ENCODE measurements at places on chromosomes 6 and 20. TPM values are rescaled to one million over a fixed set of nuclear protein-coding genes. Genes with fewer than 3 reads are reported as not detected.

DNA sequence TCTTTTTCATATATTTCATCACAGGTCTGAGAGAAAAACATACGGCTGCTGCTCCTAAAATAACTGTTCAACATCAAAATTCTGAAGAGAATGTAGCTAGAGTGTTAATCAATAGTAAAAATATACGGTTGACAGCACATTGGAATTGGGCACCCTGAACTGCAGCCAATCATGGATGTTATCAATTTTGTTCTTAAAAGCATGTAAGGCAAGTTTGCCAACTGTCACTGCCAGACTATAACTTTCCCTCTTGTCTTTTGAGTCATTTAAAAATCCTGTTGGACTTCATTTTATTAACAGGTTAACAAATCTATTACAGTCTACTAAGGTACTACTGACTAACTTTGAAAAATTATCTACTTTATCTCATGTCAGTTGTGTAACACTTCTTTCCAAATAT is 592.8 kb downstream of the HACE1 start:
- no peak for DNase-seq

DNA sequence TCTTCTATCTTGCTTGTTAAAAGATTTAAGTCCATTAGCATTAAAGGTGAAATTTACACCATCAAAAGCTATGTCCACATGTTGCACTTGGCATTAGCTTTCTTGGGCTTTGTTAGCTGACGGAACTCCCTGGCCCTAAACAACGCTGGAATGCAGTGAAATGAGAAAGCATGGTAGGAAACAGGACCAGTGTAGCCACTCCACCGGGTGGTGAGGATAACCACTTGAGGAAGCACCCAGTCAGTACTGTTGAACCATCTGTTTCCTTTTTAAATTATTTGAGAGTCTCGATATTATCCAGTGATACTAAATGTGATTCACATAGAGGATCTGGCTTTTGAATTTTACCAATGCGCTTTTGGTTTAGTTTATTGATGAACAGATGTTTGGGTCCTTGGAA is 374.9 kb upstream of the NOX3 start:
- DNase-seq = no peak

- DNase-seq = no peak
Observed at GRCh38 chr6:165227644-165228329, 81.6 kb downstream of the C6orf118 start.

DNA sequence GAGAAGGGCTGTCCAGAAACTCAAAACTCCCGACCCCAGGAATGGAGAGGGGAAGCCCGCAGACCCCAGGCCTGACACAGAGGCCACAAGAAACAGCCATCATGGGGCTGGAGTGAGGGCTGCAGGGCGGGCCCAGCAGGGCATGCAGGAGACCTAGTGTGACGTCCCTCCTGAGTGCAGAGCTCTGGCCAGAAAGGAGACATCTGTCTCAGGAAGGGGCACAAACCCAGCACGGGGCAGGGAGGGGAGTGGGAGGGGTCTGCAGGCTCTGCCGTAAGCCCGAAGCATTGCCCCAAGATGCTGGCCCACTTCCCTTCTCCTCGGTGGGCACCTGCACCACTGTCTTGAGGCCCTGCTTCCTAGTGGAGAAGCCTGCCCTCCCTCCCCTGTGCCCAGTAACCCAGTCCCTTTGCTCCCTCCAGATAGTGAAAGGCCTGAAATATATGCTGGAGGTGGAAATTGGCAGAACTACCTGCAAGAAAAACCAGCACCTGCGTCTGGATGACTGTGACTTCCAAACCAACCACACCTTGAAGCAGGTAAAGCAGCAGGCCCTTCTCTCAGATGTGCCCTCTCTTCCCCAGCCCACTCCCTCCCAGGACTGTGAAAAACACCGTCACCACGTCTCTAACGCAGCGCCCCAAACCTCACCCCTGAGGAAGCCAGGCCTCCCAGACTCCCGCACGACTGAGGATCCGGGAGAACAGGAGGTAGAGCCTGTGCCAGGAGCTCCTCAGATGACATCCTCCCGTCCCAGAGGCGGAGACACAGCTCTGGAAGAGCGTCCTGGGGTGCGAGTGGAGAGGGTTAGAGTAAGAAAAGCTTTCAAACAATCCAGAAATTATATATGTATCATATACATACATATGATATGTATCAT is 9.7 kb downstream of the CST7 start:
- no peak for DNase-seq

DNA sequence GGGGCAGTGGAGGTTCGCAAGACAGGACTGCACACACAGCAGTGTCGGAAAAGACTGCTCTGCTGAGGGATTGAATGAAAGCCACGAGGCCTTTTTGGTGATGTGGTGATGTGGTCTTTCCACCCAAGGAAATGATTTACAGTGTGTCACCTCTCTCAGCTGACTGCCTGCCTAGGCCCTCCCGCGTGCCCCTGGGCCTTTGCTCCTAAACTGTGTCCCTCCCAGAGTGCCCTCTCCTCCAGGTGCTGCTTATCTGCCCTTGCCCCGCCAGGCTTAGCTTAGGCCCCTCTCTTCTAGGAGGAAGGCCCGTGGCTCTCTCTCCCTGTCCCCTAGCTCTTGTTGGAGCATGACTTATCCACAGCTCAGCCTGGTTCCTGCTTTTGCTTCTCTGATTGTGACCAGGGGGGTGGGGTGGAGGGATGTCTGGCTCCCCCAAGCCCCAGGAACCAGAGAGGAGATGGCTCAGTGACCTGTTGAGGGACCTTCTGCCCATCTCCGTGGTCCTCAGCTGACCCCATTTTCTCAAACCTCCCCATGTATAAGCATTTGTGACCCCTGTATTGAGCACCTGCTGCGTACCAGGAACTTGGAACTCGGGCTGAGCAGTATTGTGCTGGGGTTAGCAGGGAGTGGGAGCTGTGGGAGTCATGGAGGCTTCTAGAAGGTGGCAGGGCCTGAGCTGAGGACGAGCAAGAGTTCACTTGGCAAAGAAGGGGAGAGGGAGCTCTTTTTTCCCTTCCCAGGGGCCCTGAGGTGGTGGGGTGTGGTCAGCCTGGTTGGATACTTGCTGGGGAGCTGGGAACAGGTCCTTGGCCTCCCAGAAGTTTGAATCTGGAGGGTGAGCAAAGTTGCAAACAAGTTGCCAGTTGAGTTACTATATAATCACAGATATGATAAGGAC is 2.2 kb downstream of the SRC start:
- DNase-seq = no peak

DNA sequence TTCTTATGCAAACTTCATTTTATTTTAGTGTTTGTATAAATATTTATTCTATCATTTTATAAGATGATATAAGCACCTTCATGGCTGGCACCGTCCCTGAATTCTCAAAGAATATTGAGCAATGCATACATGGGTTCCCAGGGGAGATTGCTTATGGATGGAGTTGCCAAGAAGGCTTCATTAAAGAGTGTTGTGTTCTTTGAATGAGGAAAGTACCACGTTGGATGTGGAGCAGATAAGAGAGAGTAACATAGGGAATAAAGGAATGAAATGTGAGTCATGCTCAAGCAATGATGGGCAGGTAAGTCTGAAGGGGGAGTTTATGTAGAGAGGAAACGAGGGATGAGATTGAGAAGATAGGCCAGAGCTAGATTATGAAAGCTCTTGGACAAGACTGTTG is 10.3 kb downstream of the DSE start:
- no peak for DNase-seq

DNA sequence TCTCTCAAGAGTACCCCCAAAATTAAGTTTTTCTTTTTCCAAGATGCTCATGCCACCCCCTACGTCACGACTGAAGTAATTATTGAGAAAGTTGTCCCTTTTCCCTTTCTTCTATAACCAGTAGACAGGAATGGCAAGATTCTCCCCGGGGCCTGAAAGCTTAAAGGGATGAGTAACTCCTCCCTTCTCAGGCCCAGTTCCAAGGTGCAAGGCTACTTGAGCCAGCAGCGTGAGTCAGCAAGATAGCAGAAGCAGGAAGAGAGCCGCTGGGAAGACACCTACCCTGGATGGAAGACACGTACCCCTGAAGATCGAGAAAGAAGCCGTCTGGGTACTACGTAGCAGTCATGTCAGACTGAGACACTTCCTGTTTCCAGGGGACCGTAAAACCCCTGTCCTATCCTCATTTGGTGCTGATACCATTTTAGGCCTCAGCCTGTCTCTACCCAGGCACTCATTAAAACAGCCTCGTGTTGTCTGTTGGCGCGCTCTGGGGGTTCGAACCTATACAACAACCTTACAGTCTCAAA is 241.0 kb downstream of the ADGRG6 start:
- no peak for DNase-seq

- no peak for DNase-seq
Observed at GRCh38 chr20:61742097-61742825, 323.4 kb downstream of the TAF4 start.

DNA sequence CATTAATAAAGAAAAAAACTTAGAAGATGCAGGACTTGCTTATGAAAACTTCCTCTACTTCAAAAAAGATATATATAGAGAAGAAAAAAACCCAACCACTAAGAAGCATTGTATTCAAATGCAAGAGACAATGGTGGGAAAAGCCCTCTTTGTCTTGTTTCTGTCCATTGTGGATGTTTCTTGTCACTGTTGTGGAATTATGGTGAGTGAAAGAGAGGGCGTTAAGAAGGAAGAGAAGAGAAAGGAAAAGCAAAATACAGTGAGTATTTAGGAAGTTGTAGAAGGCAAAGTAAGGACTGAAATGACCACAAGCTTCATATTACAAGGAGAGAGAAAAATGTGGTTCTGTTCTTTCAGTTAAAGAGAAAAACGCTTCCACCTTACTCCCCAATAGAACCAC is 14.1 kb upstream of the THBD start:
- DNase-seq = no peak

GRCh38 chr6:83921315-83921714 is 61.8 kb downstream of the CYB5R4 start:
- no peak for DNase-seq

- no peak for DNase-seq
Observed at GRCh38 chr6:56766806-56767178, 124.1 kb upstream of the DST start.

- DNase-seq = no peak
Observed at GRCh38 chr6:167998215-167998614, 744 bp downstream of the KIF25 start.

DNA sequence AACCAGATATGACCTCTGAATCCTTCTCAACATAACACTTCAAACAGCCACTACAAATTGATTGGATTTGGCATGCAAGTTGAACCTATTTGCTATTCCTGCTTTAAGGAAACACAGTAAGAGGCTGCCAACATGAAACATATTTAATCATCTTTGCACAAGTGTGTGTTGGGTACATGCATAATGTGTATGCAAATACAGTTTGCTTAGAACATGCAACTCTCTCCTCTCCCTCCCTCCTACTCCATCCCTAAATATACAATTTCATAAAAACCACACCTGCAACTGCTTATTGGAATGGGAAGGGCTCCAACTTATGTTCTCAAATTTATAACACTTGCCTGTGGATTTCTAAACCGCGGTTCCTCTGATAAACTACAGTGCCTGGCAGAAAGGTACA is 71.5 kb downstream of the CD83 start:
- no peak for DNase-seq

- DNase-seq = no peak
Observed at GRCh38 chr20:20747298-20747697, 34.9 kb upstream of the RALGAPA2 start.

DNA sequence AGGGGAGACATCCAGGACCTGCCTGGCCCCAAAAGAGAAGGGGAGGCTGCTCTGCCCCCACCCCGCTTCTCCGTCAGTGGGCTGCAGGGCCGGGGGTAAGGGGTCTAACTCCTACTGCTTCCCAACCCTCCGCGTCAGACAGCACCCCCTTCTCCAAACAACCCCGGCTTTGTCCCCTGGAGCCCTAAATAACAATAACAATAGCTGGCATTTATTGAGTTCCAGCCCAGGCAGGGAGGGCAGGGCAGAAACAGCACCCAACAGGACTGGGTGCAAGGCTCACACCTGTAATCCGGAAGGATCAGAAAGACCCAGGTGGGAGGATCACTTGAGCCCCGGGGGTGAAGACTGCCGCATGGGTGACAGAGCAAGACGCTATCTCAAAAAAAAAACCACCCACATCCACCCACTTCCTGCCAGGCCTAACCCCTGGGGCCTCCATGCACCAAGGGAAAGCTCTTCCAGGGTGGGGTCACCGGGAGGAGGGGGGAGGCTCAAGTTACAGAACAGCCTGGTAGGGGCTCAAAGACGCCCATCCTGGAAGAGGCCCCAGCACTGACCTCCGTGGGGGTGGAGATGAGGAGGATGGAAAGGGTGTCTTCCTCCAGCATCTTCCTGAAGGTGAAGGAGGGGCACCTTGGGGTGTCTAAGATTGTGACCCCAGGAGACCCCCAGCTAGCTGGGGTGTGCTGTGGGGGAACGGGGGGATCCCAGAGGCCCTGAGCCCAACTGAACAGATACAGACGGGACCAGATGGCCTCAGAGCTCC is 1.3 kb upstream of the FNDC11 start:
- DNase-seq = no peak

GSTA1 gene
- 1.2 TPM for polyA plus RNA-seq

CDC25B gene
- 40.0 TPM for polyA plus RNA-seq

IFT52 gene
- 70.6 TPM for polyA plus RNA-seq

Measured in renal pelvis (tissue), 12 donors.